ENCODE measurements at places on chromosomes 6 and 20. TPM values are rescaled to one million over a fixed set of nuclear protein-coding genes. Genes with fewer than 3 reads are reported as not detected.

DNA sequence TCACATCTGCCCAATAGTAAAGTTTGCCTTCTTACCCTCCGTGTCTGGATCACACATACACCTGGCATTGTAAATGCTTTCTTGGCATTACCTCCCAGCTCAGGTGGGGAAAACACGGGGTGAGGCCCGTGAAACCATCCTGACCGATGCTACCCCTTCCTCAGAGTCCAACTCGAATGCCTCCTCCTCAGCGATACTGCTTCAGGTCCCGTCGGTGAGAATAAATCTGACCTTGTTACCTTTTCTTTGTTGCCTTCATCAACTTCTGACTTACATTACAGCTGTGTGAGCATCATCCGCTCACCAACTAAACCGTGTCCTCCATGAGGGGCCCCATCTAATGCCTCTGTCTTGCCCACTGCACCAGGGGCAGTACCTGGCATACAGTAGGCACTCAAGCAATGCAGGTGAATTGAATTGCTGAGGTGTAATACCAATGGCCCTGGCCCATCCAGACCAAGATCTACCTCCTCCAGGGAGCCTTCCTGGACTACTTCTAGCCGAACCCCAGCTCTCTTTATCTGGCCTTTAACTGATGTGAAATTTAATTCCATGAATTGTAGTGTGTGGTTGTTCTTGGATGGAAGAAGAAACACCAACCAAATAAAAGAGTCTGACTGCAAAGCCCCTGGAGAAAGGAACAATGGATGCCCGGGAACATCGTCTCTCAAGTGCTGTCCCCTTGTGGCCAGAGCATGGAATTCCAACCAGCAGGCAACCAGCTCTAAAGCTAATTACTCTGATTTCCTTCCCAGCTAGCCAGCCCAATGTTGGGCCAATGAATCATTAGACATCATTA, 141.5 kb downstream of the ANKRD60 start:
- no peaks in the 10 kb centered on the region for H3K4me1 ChIP-seq
- no peak for DNase-seq
- H3K27ac ChIP-seq, result no peak overlapping the region
- no peaks in the 10 kb centered on the region for H3K36me3 ChIP-seq

- no peak overlapping the region for H3K27ac ChIP-seq
- DNase-seq, result no peak
- no peaks in the 10 kb centered on the region for H3K4me1 ChIP-seq
- H3K27me3 ChIP-seq, result no peaks in the 10 kb centered on the region
- H3K4me3 ChIP-seq, result no peak overlapping the region
- H3K36me3 ChIP-seq, result no peaks in the 10 kb centered on the region
Measured at GRCh38 chr6:89242574-89243330, 25.6 kb upstream of the GABRR1 start.

DNA sequence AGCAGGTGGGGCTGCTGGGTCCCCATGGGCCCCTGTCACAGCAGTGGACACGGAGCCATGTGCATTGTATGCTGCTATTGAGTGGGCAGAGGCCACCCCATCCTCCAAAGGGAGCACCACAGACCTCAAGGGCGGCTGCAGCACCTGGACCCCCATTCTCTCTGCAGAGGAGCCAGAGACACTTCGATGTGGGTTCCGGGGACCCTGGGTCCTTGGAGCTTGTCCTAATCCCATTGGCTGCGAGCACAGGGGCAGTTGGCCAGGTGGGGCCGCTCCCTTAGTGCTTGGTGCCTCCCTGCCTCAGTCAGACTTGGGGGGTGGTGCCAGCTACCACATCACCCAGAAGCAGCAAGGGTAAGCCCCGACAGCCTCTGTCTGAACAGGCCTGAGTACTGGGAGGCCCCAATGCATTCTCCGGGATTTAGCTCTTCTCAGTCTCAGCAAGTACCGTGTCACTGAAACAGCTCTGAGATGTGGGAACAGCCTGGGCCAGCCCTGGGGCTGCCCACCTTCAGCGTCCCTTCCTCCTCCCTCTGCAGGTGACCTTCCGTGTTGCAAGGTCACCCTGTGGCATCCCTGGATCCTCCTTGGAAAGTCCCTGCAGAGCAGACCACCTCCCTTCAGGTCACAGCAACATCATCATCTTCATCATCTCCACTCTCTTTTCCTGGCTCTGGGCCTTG, 73.9 kb downstream of the GINS1 start:
- no peak overlapping the region for H3K27ac ChIP-seq
- no peak for DNase-seq
- no peaks in the 10 kb centered on the region for H3K36me3 ChIP-seq
- H3K27me3 ChIP-seq, result no peaks in the 10 kb centered on the region
- H3K4me3 ChIP-seq, result no peak overlapping the region
- no peaks in the 10 kb centered on the region for H3K4me1 ChIP-seq

GRCh38 chr6:42440027-42440426, 11.7 kb downstream of the TRERF1 start:
- no peaks in the 10 kb centered on the region for H3K36me3 ChIP-seq
- no peaks in the 10 kb centered on the region for H3K27me3 ChIP-seq
- H3K4me3 ChIP-seq, result no peak overlapping the region
- no peak overlapping the region for H3K27ac ChIP-seq
- H3K4me1 ChIP-seq, result no peaks in the 10 kb centered on the region
- no peak for DNase-seq

DNA sequence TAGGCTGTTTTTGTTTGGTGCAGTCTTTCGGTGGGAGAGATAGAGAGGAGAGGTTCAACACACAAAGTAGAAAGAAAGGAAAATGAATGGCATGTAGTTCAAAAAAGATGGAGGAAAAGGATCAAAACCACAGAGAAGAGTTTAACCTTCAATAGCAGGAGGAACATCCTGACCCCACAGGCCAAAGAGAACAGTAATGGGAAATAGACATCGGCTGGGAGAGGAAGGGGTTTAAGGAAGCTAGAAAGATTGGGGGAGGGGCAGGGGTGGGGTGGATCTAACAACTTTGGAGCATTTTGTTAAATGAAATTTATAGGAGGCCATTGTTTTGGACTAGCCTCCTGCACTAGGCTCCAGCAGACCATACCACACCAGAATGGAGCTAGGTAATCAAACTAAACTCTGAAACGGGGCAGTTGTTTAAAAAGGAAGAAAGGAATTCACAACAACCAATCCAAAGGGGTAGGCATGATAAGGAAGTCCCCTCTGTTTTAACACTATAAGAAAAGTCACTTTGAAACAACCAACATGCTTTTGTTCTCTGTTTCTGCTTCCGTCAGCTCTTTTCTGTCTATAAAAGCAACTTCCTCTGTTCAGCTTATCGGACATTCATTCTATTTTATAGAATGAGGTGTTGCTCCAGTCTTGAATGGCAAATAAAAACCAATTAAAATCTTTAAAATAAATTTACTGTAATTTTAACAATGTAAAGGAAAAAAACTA, 82.6 kb downstream of the EPB41L2 start:
- no peaks in the 10 kb centered on the region for H3K36me3 ChIP-seq
- no peaks in the 10 kb centered on the region for H3K27me3 ChIP-seq
- no peak overlapping the region for H3K27ac ChIP-seq

- no peaks in the 10 kb centered on the region for H3K27me3 ChIP-seq
- H3K4me1 ChIP-seq, result no peaks in the 10 kb centered on the region
- H3K27ac ChIP-seq, result no peak overlapping the region
- H3K4me3 ChIP-seq, result no peak overlapping the region
- no peak for DNase-seq
- no peaks in the 10 kb centered on the region for H3K36me3 ChIP-seq
Measured at GRCh38 chr20:43532416-43533055, 25.0 kb downstream of the L3MBTL1 start.

GRCh38 chr20:19615629-19616028, 142.4 kb upstream of the RIN2 start:
- no peaks in the 10 kb centered on the region for H3K27me3 ChIP-seq
- H3K27ac ChIP-seq, result no peak overlapping the region
- H3K36me3 ChIP-seq, result no peaks in the 10 kb centered on the region
- H3K4me1 ChIP-seq, result no peaks in the 10 kb centered on the region
- no peak overlapping the region for H3K4me3 ChIP-seq

- no peak overlapping the region for H3K27ac ChIP-seq
- H3K4me3 ChIP-seq, result no peak overlapping the region
- H3K27me3 ChIP-seq, result no peaks in the 10 kb centered on the region
- no peak for DNase-seq
- no peaks in the 10 kb centered on the region for H3K4me1 ChIP-seq
Measured at GRCh38 chr6:43856005-43856765, 86.2 kb downstream of the VEGFA start.

GRCh38 chr20:49052334-49052733, 6.2 kb downstream of the CSE1L start:
- no peak overlapping the region for H3K4me3 ChIP-seq
- DNase-seq, result no peak
- H3K36me3 ChIP-seq, result no peaks in the 10 kb centered on the region
- H3K27ac ChIP-seq, result no peak overlapping the region

GRCh38 chr6:164827537-164827936, 481.9 kb downstream of the C6orf118 start:
- H3K4me3 ChIP-seq, result no peak overlapping the region
- H3K27me3 ChIP-seq, result no peaks in the 10 kb centered on the region
- H3K4me1 ChIP-seq, result no peaks in the 10 kb centered on the region
- no peak for DNase-seq

DNA sequence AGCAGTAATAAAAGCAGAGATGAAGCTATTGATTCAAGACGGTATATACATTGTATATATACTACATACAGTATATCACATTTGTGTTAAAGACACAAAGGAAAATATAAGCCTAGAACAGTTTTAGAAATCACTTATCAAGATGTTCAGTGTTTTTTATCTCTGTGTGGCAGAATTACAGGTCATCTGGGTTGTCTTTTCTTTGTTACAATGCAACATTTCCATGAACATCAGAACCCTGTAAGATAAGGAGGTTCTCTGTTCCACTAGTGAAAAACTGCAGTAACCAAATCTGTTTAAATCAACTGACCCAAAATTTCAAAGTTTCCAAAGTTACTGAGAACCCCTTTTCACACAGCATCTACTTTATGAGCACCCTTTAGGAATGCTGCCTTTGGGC, 42.2 kb downstream of the B4GALT5 start:
- no peaks in the 10 kb centered on the region for H3K27me3 ChIP-seq
- no peak for DNase-seq
- no peak overlapping the region for H3K27ac ChIP-seq
- no peak overlapping the region for H3K4me3 ChIP-seq

GRCh38 chr20:58586565-58587093, 64.5 kb upstream of the STX16 start:
- H3K36me3 ChIP-seq, result no peaks in the 10 kb centered on the region
- DNase-seq, result peak; percentile 32
- H3K27ac ChIP-seq, result no peak overlapping the region

DNA sequence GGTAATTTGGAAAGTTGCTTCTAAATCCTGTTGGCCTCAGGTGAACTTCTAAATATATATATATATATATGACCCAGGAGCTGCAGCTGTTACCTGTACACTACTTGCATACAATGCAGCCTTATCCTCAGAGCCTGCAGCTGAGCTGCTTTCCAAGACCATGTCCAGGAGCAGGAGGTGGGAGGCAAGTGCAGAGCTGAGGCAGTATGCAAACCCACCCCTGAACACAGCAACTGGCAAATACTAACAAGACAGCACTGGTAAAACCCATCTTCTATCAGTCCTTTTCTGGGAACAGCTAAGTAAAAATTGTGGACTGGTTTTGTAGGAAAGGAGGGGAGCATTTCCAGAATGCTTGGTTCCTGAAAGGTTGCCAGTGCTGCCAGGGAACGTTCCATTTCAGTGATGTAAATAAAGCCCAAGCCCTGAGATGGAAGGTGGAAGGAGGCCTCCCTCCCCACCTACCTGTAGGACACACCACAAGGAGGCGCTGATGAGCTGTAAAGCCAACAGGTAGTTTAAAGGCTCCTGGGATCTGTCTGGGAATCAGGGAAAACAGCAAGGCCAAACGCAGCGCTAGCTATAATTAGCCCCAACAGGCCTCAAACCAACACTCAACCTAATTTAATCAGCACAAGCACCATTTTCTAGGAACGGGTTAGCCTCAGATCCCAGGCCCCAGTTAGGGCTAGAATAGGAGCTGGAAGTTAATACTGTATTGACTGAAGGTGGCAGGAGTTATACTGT, 93.8 kb upstream of the MAP7 start:
- no peak overlapping the region for H3K4me3 ChIP-seq
- H3K4me1 ChIP-seq, result peaks cover 8% of the 10 kb centered on the region
- peaks cover 4% of the 10 kb centered on the region for H3K36me3 ChIP-seq
- H3K27me3 ChIP-seq, result no peaks in the 10 kb centered on the region
- peak overlapping the region; percentile 83 for H3K27ac ChIP-seq
- DNase-seq, result peak; percentile 96

GRCh38 chr20:12056839-12057238, 139.1 kb downstream of the BTBD3 start:
- H3K27me3 ChIP-seq, result no peaks in the 10 kb centered on the region
- H3K4me3 ChIP-seq, result no peak overlapping the region
- H3K4me1 ChIP-seq, result no peaks in the 10 kb centered on the region

GRCh38 chr20:8073024-8073832, 53.7 kb upstream of the TMX4 start:
- no peaks in the 10 kb centered on the region for H3K4me1 ChIP-seq
- no peak overlapping the region for H3K27ac ChIP-seq
- no peak overlapping the region for H3K4me3 ChIP-seq
- H3K27me3 ChIP-seq, result no peaks in the 10 kb centered on the region
- DNase-seq, result no peak
- H3K36me3 ChIP-seq, result no peaks in the 10 kb centered on the region

GRCh38 chr6:143902827-143903226, 38.6 kb downstream of the ZC2HC1B start:
- no peak for DNase-seq
- no peaks in the 10 kb centered on the region for H3K27me3 ChIP-seq
- H3K36me3 ChIP-seq, result no peaks in the 10 kb centered on the region
- no peak overlapping the region for H3K27ac ChIP-seq

The SLC9A8 gene
- 14.6 TPM for total RNA-seq

The GSTA1 gene
- 1.7 TPM for total RNA-seq

The SLC17A1 gene
- total RNA-seq, result not detected

The SOX18 gene
- 186 TPM for total RNA-seq

The RSPO3 gene
- 5.2 TPM for total RNA-seq

The SYCP2 gene
- total RNA-seq, result 5.6 TPM

Measured in aorta (tissue), 5 donors.